Mesothelial cell of epicardium (in vitro differentiated cells): ENCODE measurements at places on chromosomes 7 and 10.

DNA sequence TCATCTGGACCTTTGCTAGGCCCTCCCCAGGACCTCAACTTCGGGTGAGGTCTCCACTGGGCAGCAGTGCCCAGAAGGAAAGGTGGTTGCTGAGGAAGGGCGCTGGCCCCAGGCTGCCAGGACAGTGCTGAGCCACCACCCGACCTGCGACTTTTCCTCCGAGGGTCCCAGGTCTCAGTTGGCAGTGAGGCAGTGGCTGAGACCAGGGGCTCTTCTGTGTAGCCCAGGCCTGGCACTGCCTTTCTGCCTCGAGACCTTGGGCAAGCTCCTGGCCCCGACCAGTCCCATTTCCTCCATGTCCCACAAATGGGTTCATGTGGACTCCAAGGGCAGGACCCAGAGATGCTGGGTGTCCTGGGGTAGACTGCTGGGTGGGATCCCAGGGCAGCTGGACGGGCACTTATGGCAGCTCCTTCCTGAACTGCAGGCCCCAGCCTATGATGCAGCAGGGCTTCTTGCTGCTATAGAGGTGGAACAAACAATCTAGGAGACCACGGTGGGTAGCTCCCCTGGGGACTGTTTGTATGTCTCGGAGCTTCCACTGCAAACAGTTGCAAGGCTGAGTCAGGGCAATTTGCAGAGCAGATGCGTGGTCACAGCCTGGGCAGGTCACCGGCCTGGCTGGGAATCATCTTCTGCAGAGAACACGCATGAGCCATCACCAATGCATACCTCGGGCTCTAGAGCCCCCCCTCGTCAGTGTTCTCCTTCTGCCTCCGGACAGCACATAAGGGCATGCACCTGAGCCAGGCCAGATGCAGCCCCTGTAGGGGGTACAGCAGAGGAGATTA is 17.9 kb upstream of the LRRC18 start:
- no peaks in the 10 kb centered on the region for H3K4me1 ChIP-seq
- H3K36me3 ChIP-seq, result no peaks in the 10 kb centered on the region
- H3K4me3 ChIP-seq, result no peak overlapping the region
- H3K27me3 ChIP-seq, result peaks cover 18% of the 10 kb centered on the region
- H3K27ac ChIP-seq, result no peak overlapping the region

DNA sequence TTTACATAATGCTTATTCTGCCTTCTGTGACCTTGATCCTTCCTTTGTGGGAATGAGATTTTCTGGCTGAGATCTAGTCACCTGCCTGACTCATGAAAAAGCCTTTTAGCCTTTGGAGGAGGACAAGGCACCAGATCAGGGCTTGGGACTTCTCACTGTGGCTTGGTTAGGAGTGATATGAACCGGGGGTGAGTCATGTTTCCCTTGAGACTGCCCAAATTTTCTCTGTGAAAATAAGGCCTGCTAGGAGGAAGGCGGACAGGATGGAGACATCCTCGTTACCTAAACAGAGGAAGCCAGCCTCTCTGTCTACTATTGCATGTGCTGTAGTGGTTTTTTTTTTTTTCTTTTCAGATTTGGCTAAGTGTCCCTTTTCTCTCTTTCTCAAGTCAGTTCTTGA is 57.8 kb downstream of the EVX1 start:
- H3K36me3 ChIP-seq, result no peaks in the 10 kb centered on the region
- H3K4me1 ChIP-seq, result peaks cover 3% of the 10 kb centered on the region
- no peak for DNase-seq
- H3K4me3 ChIP-seq, result no peak overlapping the region
- H3K27me3 ChIP-seq, result no peaks in the 10 kb centered on the region

GRCh38 chr7:73433924-73434700 is 534 bp downstream of the FZD9 start:
- peak overlapping the region; percentile 67 for H3K4me3 ChIP-seq
- DNase-seq, result no peak
- no peak overlapping the region for H3K27ac ChIP-seq

- no peak overlapping the region for H3K4me3 ChIP-seq
- H3K36me3 ChIP-seq, result no peaks in the 10 kb centered on the region
Observed at GRCh38 chr10:49078433-49078832, 36.9 kb downstream of the VSTM4 start.

- H3K27me3 ChIP-seq, result peaks cover 3% of the 10 kb centered on the region
- no peak overlapping the region for H3K27ac ChIP-seq
- peaks cover 4% of the 10 kb centered on the region for H3K4me1 ChIP-seq
- H3K36me3 ChIP-seq, result no peaks in the 10 kb centered on the region
- no peak overlapping the region for H3K4me3 ChIP-seq
- no peak for DNase-seq
Observed at GRCh38 chr10:125212150-125212809, 51.9 kb upstream of the CTBP2 start.

GRCh38 chr7:31764462-31764861 is 77.4 kb downstream of the PPP1R17 start:
- no peak for DNase-seq
- H3K4me3 ChIP-seq, result no peak overlapping the region
- H3K27me3 ChIP-seq, result peaks cover 73% of the 10 kb centered on the region
- no peaks in the 10 kb centered on the region for H3K36me3 ChIP-seq
- no peaks in the 10 kb centered on the region for H3K4me1 ChIP-seq

- no peaks in the 10 kb centered on the region for H3K36me3 ChIP-seq
- no peak overlapping the region for H3K27ac ChIP-seq
- peaks cover 20% of the 10 kb centered on the region for H3K4me1 ChIP-seq
- H3K4me3 ChIP-seq, result no peak overlapping the region
- DNase-seq, result no peak
Observed at GRCh38 chr10:77633376-77633775, 4.2 kb downstream of the KCNMA1 start.

DNA sequence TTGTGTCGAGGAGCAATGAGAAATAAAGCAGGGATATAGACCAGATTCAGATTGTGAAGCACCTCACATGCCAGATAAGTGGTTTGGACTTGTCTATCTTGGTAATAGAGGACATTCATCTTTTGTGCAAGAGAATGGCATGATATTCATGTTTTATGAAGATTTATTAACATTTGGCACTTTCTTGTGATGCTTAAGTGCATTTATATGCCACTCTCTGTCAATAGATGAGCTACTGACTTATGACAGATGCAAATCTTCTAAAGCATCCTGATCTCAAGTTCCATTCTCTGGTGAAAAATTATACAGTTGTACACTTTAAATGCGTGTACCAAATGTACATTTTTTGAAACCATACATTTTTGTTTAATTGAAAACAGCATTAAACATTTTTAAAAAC is 415.3 kb downstream of the SORCS3 start:
- no peaks in the 10 kb centered on the region for H3K36me3 ChIP-seq
- H3K27ac ChIP-seq, result no peak overlapping the region
- DNase-seq, result no peak
- peaks cover 35% of the 10 kb centered on the region for H3K27me3 ChIP-seq
- H3K4me3 ChIP-seq, result no peak overlapping the region

DNA sequence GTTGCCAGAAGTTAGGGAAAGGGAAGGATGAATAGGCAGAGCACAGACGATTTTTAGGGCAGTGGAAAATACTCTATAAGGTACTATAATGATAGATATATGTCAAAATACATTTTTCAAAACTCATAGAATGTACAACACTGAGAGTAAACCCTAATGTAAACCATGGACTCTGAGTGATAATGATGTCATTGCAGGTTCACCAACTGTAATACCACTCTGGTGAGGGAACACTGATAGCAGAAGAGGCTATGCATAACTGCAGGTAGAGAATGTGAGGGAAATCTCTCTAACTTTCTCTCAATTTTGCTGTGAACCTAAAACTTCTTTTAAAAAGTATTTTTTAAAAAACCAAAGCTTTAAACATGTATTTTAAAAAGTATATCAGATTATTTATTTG is 22.1 kb downstream of the POT1 start:
- H3K27ac ChIP-seq, result no peak overlapping the region
- H3K4me1 ChIP-seq, result no peaks in the 10 kb centered on the region
- H3K36me3 ChIP-seq, result peaks cover 31% of the 10 kb centered on the region
- H3K27me3 ChIP-seq, result no peaks in the 10 kb centered on the region

- H3K4me3 ChIP-seq, result no peak overlapping the region
- H3K27ac ChIP-seq, result no peak overlapping the region
- H3K4me1 ChIP-seq, result no peaks in the 10 kb centered on the region
- peaks cover 65% of the 10 kb centered on the region for H3K27me3 ChIP-seq
- no peak for DNase-seq
- no peaks in the 10 kb centered on the region for H3K36me3 ChIP-seq
Observed at GRCh38 chr7:32218154-32218467, 147.9 kb upstream of the PDE1C start.

- H3K27me3 ChIP-seq, result peaks cover 30% of the 10 kb centered on the region
- no peaks in the 10 kb centered on the region for H3K36me3 ChIP-seq
- H3K4me3 ChIP-seq, result no peak overlapping the region
- DNase-seq, result no peak
- H3K4me1 ChIP-seq, result no peaks in the 10 kb centered on the region
- H3K27ac ChIP-seq, result no peak overlapping the region
Observed at GRCh38 chr10:85152911-85153310, 824.5 kb downstream of the CCSER2 start.
